ENCODE measurements at places on chromosomes 1 and 21. TPM values are rescaled to one million over a fixed set of nuclear protein-coding genes. Genes with fewer than 3 reads are reported as not detected.

DNA sequence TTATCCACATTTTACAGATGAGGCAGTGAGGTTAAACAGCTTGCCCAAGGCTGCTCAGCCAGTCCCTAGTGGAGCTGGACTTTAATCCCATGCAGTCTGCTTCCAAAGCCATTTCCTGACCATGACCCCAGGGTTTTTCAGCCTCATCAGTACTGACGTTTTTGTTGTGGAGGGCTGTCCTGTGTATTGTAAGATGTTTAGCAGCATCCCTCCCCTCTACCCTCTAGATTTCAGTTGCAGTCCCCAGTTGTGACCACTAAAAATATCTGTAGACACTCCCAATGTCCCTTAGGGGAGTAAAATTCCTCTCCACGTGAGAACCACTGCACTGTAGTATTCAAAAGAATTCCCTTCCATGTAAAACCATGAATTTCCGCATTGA is 30.2 kb upstream of the C1orf105 start:
- DNase-seq: no peak

The DRAXIN gene
- 2.2 TPM for polyA plus RNA-seq

- DNase-seq: no peak
These were observed 30.4 kb downstream of the PLXNA2 start for GRCh38 chr1:208213786-208214185.

DNA sequence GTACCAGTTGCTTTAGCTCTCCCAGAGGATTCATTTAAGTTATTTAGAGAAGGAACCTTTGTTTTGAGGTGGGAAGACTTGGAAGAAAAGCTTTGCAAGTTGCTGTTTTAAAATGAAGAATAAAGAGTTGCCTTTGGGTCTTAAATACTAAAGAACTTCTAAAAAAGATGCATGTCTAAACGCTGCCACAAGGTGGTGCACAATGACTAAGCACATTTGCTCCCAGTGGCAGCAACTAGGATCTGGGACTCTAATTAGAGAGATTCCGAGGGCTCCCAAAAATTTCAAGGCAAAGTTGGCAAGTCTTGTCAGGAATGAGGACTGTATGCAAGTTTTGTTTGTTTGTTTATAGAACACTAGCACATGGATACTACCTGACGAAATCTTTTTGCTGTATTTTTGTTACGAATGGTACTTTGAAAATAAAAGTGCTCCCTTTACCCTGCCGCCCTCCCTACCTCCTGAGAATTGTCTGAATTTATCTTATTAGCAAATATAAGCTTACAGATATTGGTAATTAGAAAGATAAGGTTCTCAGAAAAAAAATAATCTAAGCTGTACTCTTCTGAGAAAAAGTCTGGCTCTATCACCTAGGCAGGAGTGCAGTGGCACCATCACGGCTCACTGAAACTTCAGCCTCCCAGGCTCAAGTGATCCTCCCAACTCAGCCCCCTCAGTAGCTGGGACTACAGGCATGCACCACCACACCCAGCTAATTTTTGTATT is 121.8 kb downstream of the HFM1 start:
- DNase-seq: peak; percentile 35

The SPRR2F gene
- polyA plus RNA-seq: not detected

The DDX59 gene
- polyA plus RNA-seq: 24.8 TPM

DNA sequence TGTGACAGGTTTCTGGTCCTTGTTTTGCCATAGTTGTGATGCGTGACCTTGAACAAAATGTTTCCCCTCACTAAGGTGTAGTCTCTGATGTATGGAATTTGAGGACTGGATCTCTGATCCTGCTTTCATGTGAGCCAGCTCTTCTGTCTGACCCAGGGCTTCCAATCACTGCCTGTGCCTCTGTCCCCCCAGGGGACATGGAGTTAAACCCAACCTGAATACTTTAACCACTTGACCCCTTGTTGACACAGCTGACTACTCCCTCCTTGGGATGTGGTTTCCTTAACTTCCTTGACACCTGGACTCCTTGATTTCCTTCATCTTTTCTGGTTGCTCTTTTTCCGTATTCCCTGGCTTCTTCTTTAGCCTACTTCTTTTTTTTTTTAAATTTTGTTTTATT is 36.0 kb upstream of the SSBP3 start:
- DNase-seq: no peak

DNA sequence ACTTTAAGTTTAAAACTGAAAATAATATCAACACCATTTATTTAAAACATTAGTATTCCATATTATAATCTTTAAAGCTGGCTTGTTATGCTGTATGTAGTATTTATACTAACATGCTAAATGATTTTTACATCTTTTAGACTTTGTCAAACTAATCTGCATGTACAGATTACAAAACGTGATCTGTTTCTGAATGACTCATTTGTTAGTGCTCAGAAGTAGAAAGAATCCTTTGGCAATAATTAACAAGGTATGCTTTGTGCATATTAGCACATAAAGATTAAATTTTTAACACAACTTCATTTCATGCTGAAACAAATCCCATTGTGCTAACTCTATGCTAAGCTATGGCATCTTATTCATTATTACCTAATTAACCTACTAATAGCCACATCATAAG is 242.4 kb downstream of the BARHL2 start:
- no peak for DNase-seq

DNA sequence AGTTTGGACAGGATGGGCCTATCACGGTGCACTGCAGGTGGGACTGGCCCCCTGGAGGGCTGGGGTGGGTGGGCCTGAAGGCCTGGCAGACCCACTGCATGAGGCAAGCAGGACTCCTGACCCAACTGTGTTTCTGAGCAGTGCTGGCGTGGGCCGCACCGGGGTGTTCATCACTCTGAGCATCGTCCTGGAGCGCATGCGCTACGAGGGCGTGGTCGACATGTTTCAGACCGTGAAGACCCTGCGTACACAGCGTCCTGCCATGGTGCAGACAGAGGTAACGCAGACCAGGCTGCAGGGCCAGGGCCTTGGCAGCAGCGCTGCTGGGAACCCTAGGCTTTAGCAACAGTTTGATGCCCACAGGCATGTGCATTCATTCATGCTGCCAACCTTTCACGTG is 29.0 kb upstream of the KDM4A start:
- DNase-seq: no peak

- no peak for DNase-seq
These were observed 390.4 kb downstream of the OMA1 start for GRCh38 chr1:58156124-58156468.

The RC3H1 gene
- 12.4 TPM for polyA plus RNA-seq

DNA sequence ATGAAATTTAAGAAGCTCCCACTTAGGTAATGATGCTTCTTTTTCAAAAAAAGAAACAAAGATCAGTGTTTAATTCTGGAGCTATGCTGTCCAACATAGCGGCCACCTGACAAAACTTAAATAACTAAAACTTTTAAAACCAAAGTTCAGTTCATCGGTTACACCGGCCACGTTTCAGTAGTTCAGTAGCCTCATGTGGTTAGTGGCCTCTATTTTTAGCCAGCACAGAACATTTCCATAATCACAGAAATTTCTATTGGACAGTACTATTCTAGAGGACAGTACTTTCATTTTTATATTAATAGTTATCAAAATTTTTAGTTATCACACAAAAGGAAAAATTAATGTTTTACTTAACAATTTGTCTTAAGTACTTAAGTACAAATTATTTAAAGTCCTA is 141.0 kb downstream of the USP25 start:
- no peak for DNase-seq

GRCh38 chr1:53574621-53575020 is 115.4 kb downstream of the DMRTB1 start:
- DNase-seq: no peak

- DNase-seq: no peak
These were observed 112.5 kb downstream of the USH2A start for GRCh38 chr1:216310776-216311175.

DNA sequence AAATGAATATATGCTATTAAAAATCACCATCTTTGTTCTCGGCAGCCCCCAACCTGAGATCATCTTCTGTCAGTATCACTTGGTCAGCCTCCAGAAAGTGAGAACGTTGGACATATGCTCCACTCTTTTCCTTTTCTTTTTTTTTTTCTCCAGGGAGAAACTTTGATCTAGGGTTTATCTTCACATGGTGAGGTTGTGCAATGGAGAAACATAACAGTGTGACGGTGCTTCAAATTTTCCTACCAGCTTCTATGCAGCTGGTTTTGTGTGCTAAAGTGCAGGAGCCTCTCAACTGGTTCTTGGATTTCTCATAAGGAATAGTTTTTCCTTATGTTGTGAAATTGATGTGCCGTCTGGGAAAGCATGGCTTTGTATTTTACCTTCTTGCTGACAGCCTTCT is 1202.9 kb downstream of the NCAM2 start:
- no peak for DNase-seq

The GPR61 gene
- 1.7 TPM for polyA plus RNA-seq

The LHX4 gene
- 3.1 TPM for polyA plus RNA-seq

The OR10J1 gene
- 0.05 TPM for polyA plus RNA-seq

The C4BPA gene
- 0.24 TPM for polyA plus RNA-seq

GRCh38 chr1:173454966-173455524 is 22.1 kb upstream of the PRDX6 start:
- DNase-seq: no peak

DNA sequence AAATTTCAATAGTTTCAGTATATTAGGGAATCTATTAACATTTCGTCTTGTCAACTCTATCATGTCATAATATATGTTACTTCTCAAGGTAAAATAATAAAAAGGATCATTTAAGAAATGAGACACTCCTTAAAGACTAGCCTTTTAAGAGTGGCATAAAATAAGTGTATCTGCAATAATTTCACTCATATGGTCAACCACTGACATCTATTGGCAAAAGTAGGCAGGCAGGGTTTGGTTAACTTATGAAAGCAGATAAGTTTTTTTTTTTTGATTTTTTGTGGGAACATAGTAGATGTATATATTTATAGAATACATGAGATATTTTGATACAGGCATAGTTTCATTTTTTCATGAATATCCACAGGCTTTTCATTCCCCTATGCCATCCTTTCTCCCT is 5.5 kb upstream of the RGS21 start:
- peak; percentile 17 for DNase-seq

- peak; percentile 50 for DNase-seq
These were observed 24.0 kb downstream of the QSOX1 start for GRCh38 chr1:180178511-180179161.

DNA sequence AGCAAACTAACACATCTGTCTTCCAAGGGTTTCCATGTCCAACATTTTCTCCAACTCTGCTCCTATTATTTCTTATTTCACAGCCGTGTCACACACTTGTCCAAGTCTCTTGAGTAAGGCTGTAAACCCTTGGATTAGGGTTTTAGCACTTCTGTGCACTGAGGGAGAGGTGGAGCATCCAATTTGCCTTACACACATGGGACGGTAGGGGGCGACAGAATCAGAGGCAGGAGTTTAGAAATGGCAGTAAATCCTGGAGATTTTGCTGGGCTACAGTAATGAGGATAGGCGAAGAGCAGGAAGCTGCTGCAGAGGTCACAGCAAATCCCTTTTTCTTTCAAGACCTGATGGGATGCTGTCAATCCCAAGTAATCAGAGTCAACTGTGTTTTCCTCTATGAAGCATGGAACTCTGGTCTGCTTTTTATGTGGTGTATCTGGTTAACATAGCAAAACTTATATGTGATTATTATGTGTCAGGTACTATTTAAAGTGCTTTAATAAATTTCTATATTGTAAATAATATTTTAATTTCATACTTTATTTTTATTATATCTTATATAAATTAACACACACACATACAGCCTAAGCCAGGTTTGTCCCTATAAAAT is 15.4 kb upstream of the LCE5A start:
- DNase-seq: no peak

The FAM177B gene
- polyA plus RNA-seq: 0.31 TPM

DNA sequence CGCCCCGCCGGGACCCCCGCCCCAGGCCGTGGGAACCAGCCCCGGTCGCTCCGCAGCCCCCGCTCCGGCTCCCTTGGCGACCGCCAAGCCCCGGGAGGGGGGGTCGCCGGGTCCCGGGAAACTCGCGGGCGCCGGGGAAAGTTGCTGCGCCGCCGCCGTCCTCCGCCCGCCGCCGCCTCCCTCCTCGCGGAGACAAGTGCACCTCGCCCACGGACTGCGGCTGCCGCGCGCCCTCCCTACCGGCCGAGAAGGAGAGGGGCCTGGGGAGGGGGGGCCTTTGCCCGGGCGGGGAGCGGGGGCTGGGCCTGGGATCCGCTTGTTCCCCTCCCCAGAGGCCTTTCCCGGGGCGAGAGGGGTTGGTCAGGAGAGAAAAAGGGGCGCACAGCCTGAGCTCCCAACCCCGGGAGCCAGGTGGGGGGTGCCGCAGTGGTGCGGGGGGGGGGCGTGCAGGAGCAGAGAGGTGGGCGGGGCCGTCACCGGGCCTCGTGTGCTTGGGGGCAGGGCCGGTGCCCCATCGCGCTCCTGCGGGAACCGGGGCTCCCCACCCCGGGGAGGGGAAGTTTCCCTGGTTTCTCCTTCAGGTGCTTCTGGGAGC is 592 bp downstream of the AGRN start:
- no peak for DNase-seq

DNA sequence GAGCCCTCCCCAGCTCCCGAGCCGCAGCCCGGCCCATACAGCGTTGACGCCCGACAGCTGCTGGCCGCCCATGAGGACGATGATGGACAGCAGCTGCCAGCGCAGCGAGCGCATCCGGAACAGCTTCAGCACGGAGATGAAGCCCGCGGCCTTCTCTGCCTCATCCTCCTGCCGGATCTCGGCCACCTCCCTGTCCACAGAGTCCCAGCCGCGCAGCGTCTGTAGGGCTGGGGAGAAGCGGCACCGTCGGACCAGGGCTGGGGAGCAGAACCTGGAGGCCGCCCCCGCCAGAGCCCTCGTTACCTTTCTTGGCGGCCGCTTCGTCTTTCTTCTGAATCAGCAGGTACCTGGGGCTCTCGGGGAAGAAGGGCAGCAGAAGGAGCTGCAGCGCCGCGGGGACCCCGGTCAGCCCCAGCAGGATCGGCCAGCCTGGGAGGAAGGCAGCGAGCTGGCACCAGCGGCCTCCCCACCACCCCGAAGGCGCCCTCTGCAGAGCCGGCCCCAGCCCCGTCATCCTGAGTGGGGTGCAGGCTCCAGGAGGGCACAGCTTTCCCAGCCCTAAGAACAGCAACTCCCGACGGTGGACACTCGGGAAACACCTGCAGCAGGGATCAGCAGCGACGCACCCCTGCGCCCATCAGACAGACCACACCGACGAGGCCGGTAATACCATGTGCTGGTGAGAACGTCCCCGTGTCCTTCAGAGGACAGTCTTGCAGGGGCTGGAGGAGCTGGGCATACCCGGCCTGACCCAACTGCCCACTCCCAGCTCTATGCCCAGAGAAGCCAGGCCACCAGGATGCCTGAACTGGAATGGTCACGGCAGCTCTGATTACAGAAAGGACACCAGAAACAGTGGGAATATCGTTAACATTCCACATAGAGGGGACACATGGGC is 13.8 kb upstream of the SLC2A7 start:
- DNase-seq: no peak

GRCh38 chr1:179973198-179974110 is 18.8 kb downstream of the CEP350 start:
- no peak for DNase-seq

The PEAR1 gene
- 28.7 TPM for polyA plus RNA-seq

- DNase-seq: no peak
These were observed 17.6 kb upstream of the RWDD3 start for GRCh38 chr1:95216292-95216990.

The CHIA gene
- 3.9 TPM for polyA plus RNA-seq

The OPTC gene
- polyA plus RNA-seq: not detected

GRCh38 chr1:32241001-32241763 is 5.8 kb upstream of the FAM167B start:
- peak; percentile 64 for DNase-seq

Measured in right lung (tissue), 10 donors.